Lung microvascular endothelial cell (primary cell): ENCODE measurements at places on chromosomes 11 and 22.
A peak's percentile ranks its signal among the peaks of the same experiment; 100 is the strongest.

- DNase-seq: no peak
Observed at GRCh38 chr11:8408151-8408941, 144.7 kb upstream of the LMO1 start.

DNA sequence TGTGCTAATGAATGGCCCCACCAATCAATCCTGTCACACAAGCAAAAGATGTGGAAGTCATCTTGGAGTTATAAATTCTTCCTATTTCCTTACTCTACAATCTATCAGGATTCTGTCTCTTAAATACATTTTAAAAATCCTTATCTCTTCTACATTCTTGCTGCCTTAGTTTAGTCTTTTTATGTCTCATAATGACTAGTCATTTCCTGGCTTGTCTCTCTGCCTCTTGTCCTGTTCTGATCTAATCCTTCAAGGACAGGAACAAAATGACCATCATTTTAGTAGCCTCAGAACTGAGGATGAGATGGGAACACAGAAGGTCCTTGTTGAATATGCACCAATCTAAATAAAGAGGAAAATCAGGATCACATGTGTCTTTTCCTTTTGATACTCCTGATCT, 56.6 kb upstream of the LIN7C start:
- no peak for DNase-seq

DNA sequence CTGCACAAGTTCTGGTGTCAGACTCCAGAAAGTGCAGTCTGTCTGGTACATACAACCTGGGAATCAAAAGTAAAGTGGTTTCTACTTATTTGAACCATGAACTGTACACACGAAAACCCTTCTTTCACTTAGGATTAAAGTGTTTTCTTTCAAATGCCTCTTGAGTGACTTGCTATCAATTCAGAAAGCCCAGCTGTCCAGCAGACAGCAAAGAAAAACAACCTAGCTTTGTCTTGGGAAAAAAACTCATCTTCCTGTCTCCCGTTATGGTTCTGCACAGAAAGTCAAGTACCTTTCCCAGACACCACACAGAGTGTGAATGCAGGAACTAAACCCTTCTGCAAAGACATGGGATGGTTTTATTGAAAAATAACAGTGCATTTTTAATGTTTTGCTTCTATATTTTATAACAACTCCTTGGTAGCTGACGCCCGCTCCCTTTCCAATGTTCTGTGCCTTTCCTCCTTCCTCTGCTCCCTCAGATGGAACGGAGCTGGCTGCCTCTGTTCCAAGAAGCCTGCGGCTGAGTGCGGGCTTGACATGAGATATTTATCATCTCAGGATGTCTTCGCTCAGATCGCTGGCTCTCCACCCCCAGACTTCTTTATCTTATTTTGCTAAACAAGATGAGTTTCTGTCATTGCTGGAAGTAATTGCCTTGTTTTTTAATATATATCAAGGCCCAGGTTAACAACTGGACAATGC, 322.3 kb upstream of the B3GAT1 start:
- DNase-seq: no peak

GRCh38 chr11:17979770-17980371, 33.0 kb downstream of the SERGEF start:
- peak; percentile 48 for DNase-seq

- DNase-seq: no peak
Observed at GRCh38 chr11:70721006-70721405, 322.7 kb downstream of the CTTN start.

GRCh38 chr22:29661336-29661735, 57.9 kb downstream of the NF2 start:
- DNase-seq: peak; percentile 14

- no peak for DNase-seq
Observed at GRCh38 chr22:49524362-49524761, 303.3 kb downstream of the BRD1 start.

DNA sequence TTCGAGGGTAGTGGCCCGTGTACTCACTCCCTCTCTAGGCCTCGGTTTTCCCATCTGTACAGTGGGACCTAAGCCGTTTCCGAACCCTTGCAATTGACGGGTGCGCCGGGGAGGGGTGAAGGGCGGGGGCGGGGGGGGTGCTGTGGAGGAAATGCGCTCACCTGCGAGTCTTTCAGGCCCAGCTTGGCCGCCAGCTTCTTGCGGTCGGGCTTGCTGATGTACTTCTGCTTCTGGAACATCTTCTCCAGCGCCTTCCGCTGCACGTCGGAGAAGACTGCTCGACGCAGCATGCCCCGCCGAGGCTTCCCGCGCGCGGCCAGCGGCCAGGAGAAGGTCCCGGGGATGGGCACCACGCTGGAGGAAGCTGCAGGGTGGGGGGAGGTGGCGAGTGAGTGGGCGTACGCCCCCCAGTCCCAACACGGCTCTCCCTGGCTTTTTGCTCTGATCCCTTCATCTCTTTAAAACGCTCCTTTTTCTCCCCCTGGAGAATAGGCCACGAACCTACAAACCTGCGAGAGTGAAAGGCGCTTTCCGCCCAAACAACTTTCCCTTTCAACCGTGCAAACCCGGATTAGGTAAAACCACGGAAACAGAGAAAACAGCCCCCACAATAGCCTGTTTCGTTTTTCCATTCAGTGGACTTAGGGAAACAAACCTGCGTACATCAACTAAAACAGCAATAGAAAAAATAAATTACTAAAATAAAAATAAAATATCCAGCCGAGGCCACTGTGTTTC, 3.2 kb downstream of the DBX1 start:
- DNase-seq: no peak

- DNase-seq: peak; percentile 72
Observed at GRCh38 chr11:64000026-64000739, 13.9 kb downstream of the OTUB1 start.

GRCh38 chr11:65498042-65498726, 661 bp upstream of the MALAT1 start:
- peak; percentile 69 for DNase-seq

DNA sequence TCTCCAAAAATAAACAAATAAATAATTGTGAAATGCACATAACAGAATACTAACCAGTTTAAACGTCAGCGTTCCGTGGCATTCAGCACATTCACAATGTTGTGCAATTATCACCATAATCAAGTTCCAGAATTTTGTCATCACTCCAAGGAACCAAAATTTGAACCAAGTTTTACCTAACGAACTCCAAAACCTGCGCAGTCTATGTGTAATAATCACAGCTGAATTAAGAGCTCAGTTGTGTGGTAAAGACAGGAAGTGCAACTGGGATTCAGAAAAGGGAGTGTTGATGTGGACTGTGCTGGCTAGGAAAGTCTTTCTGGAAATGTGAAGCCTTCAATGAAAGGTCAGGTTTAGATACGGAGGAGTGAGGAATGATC, 5.4 kb upstream of the MCAM start:
- no peak for DNase-seq

GRCh38 chr11:93655047-93655446, 6.4 kb upstream of the CEP295 start:
- DNase-seq: no peak

- no peak for DNase-seq
Observed at GRCh38 chr11:110097459-110098012, 4.3 kb downstream of the ZC3H12C start.

GRCh38 chr22:49091451-49091850, 736.2 kb downstream of the BRD1 start:
- DNase-seq: no peak

- DNase-seq: no peak
Observed at GRCh38 chr11:15347969-15348734, 233.4 kb downstream of the INSC start.

- DNase-seq: no peak
Observed at GRCh38 chr11:59212744-59213631, at the start of gene MPEG1. Gene MPEG1, minus strand, starts transcription at chr11:59212927. Its CDS starts 62 bp downstream, at chr11:59212865.

DNA sequence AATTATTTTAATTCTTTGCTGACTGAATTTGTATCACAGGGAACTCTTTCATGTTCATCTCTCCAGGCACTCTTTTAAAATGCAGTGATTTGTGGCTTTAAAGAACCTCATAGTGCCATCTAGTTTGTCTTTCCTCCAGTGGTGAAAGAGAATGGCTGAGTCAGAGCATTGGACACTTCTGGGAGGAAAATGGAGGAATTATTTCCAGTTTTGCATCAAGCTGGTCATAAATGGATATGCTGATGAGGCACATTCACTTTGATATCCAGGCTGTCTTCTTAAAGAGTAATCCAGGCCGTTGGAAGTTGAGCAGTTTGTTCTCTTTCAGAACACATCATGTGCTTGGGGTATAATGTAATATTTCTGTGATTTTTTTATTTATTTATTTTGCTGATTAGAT, 273.7 kb downstream of the DDX10 start:
- peak; percentile 42 for DNase-seq

GRCh38 chr11:48006301-48006992, 26.1 kb downstream of the PTPRJ start:
- no peak for DNase-seq

GRCh38 chr11:12029738-12030363, 21.4 kb upstream of the DKK3 start:
- DNase-seq: peak; percentile 54
